ENCODE measurements at places on chromosomes 5 and 9. TPM values are rescaled to one million over a fixed set of nuclear protein-coding genes. Genes with fewer than 3 reads are reported as not detected.

DNA sequence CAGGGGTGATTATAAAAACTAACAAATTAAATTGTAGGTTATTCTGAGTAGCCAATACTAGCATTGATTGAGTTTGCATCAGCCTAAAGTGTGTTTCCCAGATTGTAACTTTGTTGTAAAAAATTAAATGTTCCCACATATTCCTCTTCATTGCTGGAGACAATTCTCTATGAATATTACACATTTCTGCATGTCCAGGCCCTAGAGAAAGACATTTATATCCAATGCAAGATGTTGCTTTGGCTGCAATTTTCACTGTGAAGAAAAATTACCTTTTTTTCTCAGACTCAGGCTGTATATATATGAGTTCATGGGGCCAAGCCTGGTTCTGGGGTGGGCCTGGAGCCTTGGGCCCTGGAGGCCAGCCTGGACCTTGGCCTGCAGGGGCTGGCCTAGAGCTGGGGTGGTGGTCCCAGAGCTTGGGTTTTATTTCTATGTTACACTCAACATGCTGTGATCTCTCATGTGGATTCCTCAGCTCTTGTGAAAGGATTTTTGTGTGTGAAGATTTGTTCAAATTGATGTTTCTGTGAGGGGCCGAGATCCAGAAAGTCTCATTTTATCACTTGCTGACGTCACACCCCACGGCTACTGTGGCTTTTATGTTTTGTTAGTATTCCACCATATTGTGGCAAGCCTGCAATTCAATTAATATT lies 232.5 kb downstream of the SPATA31A1 start:
- H3K4me1 ChIP-seq: no peaks in the 10 kb centered on the region
- no peaks in the 10 kb centered on the region for H3K27me3 ChIP-seq
- no peak for DNase-seq
- no peaks in the 10 kb centered on the region for H3K36me3 ChIP-seq

- no peaks in the 10 kb centered on the region for H3K4me1 ChIP-seq
- no peaks in the 10 kb centered on the region for H3K36me3 ChIP-seq
- H3K4me3 ChIP-seq: no peak overlapping the region
- H3K27me3 ChIP-seq: no peaks in the 10 kb centered on the region
These were observed 72.2 kb downstream of the CAMSAP1 start for GRCh38 chr9:135835131-135835530.

DNA sequence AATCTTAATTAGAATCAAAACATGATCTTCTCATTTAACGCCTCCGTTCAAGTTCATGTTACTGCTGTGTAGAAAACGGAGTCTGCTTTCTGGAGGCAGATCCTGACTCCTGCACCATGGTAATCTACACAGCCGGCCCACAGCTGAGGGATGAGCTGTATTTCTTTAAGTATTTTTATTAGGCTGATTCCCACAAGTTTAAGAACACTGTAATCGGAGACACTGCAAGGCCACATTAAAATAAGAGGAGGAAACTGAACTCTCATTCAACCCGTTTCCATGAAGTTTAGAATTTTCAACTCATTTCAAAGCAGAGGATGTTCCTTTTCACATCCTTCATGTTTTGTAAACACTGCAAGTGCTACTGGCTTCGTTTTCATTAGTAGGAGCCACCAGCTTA lies 372.2 kb downstream of the NFIB start:
- no peak overlapping the region for H3K27ac ChIP-seq
- H3K4me3 ChIP-seq: no peak overlapping the region
- H3K4me1 ChIP-seq: peaks cover 14% of the 10 kb centered on the region
- H3K27me3 ChIP-seq: no peaks in the 10 kb centered on the region
- no peaks in the 10 kb centered on the region for H3K36me3 ChIP-seq

The FAM221B gene
- not detected for total RNA-seq

DNA sequence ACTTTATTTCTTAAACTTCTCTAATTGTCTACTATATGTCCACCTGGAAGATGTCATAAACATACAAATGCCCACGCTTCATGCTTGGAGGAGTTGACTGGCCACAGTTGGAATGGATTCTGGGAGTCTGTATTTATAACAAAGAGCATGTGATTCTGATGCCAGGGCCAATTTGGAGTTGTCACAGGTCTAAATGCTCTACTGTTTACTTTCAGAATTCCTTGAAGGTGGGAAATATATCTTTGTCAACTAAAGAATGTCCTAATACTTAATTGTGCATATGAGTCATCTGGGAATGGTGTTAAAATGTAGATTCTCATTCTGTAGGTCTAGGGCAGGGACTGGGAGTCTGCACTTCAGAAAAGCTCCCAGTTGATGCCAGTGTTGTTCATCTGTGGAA lies 196.1 kb downstream of the ANXA1 start:
- DNase-seq: no peak
- no peaks in the 10 kb centered on the region for H3K4me1 ChIP-seq
- no peak overlapping the region for H3K4me3 ChIP-seq

DNA sequence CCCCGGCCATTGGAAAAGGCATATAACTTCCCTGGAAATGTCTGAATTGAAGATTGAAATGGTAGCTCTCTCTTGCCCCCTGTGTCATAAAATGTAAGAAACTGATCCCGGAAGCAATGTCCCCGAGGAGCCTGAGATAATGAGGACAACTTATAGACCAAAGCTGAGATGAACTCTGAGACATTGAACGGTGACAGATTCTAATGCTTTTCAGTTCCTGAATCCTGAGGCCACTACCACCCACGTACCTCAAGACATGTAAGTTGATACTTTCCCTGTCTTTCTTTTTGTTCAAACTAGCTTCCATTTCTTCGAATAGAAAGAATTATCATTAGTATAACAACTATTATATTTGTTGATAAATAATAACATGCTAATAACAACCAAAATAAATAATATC lies 51.0 kb downstream of the KIF4B start:
- no peak for DNase-seq
- no peak overlapping the region for H3K27ac ChIP-seq
- no peak overlapping the region for H3K4me3 ChIP-seq
- no peaks in the 10 kb centered on the region for H3K36me3 ChIP-seq
- H3K27me3 ChIP-seq: no peaks in the 10 kb centered on the region
